NCI-H69 (cell line): ENCODE measurements at places on chromosomes 2 and 18.

DNA sequence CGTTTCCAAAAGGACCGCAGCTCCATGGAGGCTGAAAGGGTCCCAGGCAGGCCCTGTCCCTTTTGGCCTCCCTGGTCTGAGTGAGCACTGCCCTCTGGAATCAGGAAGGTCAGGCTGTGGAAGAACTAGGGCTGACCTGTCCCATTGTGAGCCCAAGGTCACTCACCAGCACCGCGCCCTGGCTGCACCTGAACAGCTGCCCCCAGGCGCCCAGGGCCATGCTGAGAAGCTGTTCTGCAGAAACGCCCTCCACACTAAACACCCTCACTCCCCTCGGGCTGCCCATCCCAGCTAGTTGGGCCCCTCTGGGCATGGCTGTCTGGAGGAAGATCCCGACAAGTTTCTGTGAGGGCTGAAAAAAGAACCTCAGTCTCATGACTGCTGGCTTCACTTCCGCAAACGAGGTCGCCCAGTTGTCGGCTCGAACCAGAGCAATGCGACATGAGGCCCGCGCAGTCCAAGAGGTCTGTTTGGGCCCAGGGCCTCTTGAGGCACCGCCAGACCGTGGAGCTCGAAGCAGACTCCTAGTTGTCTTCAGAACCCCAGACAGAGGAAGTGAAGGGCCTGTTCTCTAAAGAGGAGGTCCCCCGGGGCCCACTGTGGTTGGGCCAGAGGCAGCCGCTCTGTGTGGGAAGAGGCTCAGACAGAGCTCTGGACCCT is 64.4 kb downstream of the INPP5D start:
- DNase-seq = no peak

DNA sequence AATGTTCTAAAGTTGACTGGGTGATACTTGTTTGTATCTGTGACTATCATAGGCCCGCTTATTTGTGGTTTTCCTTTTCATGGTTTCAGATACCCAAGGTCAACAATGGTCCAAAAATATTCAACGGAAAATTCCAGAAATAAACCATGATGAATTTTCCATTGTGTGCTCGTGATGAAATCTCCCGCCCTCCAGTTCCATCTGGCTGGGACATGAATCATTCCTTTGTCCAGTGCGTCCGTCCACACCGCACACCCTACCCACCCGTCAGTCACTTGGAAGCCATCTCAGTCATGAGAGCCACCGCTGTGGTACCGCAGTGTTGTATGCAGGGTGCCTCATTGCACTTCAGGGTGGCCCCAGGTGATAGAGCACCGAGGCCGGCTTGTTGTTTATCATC is 268.2 kb upstream of the PXDN start:
- no peak for DNase-seq

- no peak for DNase-seq
Observed at GRCh38 chr2:96596596-96596995, 41.5 kb downstream of the KANSL3 start.

DNA sequence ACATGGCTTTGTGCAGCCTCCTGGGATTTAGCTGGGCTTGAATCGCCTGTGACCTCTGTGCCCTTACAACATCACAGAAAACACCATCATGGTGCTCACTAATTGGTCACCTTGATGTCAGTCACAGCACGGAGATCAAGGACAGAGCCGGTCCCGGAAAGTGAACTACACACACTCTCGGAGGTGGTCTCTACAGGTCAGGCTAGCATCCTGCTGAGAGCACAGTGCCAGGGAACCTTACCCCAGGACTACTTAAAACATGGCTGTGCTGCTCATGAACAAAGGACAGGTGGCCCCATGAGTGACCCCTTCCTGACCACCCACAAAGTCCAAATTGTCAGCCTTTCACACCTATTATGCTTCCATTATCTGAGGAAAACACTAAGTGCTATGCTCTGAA is 1782.1 kb upstream of the CELF4 start:
- DNase-seq = peak; percentile 65
